NCI-H1417 treated with DMSO at 0.1 percent for 48 hours (cell line): ENCODE measurements at places on chromosomes 3 and 15.

DNA sequence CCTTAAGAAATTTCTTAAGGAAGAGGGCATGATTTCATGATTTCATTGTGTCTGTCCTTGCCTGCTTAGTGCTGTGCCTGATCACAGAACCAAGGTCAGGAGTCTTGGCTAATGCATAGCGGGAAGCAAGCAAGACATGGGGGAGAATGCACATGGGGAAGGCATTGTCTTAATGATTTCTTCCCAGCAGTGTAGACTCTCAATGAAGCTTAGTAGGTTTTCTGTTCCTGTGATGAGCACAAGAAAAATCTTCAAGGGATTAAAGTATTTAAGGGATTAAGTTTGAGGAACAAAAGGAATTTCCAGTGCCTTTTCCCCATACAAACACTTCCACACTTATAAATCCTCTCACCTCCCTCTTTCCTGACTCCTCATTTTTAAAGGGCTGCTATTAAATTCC lies 46.9 kb upstream of the SEMA6D start:
- no peak for DNase-seq

DNA sequence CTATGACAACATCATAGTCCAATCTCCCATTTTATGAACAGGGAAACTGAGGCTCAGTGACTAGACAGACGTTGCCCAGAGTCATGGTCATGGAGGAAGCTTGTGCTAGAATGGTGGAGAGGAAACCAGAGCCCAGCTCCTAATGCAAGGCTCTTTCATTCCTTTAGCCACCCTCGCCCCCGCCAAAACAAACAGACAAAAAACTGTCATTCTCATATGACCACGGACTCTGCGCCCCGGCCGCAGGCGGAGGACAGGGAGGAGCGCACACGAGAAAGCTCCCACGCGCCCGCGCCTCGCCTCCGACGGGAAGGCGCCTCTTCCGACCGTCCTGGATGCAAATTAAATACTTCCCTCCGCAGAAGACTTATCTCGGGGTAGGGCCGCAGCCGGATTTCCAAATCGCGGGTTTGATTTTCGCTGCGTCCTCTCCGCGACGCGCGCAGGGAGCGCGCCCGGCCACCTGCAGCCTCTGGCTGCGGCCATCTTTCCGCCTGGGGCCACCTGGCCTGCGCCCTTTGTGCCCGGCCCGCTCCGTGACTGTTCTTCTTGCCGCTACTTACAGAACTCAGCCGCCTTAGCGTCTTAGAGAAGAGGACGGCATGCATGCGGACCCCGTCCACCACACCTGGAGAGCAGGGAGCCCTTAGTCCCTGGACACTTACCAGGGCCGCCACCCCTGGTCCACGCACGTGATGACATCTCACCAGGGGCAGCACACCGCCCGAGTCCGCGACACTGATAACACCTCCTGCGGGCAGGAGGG lies 670 bp upstream of the ATP13A3 start:
- DNase-seq, result no peak

DNA sequence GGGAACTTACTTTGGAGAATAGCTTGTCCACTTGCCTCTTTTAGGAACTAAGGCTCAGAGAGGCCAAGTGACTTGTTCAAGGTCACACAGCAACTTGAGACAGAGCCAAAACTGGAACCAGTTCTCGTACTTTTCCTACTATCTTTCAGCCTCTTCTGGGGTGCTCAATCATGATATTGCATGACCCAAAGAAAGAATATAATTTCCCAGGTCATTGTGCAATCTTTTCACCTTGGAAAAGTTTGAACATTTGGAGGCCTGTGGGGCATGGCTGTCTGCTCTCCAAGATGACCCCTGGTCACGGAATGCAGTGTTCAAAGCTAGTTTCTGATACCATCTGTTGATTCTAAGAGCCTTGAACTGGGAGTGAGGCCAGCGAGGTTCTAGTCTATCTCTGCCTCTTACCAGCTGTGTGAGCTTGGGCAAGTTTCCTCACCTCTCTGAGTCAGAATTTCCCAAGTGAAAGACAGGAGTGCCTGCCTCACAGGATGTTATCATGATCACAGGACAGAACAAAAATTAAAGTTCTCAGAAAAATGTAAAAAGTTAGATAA lies 89.7 kb downstream of the BDH1 start:
- DNase-seq, result no peak

GRCh38 chr3:67018105-67018788 lies 20.1 kb downstream of the KBTBD8 start:
- no peak for DNase-seq

GRCh38 chr3:69777582-69777967 lies 38.3 kb downstream of the MITF start:
- DNase-seq, result no peak

DNA sequence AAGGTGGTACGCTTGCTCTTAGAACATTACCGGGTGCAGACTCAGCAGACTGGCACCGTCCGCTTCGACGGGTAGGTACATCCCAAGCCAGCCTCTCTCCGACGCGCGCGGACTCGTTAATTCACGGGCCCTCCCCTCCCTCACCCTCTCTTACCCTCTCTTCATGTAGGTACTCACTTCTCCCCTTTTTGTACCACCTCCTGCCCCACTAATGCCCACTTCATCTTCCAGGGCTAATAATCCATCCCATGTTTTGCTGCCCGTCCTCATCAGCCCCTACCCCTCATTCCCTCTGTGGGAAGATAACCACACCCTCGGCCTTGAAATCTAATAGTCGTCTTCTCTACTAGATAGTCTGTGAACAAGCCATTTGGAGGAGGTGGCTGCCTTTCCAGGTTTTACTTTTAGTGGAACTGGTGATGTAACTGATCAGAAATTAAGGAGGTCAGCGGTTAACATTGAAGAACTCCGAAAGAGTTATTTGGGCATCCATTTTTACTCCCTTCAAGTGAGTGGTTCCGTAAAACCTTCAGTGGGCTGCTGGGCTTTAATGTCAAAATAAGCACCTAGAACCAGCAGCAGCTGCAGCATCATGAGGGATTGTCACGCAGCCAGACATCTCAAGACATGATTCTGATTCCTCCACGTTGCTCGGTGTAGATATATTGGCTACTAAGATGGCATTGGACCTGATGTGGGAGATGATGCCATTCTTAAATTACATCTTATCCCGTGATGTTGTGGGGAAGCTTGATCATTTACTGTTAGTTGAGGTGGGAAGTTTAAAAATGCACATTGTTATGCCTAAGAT lies 1.3 kb downstream of the FEM1B start:
- DNase-seq, result no peak

DNA sequence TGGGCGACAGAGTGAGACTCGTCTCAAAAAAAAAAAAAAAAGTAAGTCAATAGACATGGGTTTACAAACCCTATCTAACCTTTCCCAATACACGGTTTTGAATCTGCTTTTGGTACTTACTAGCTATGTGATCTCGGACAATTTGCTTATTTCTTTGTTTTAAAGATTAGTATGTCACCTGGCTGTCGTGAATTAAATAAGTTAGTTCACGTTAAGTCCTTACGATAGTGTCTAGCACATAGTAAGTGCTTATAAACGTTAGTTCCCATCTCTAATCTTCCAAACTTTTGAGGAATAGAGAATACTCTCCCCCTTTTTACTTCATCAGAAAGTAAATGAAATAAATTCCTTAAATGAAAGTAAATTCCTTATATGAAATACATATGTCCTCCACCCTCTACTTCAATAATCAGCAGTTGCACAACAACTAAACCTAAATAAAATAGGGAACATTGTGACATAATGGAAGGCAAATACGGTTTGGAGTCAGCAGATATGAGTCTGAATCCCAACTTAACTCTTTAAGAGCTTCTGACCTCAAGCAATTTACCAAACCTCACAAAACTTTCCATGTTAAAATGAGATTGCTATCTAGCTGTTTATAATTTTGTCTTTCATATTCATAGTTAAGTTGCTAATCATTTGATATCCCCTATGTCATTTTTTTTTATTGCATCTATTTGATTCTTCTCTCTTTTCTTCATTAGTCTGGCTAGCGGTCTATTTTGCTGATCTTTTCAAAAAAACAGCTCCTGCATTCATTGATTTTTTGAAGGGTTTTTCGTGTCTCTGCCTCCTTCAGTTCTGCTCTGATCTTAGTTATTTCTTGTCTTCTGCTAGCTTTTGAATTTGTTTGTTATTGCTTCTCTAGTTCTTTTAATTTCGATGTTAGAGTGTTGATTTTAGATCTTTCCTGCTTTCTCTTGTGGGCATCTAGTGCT lies 134.6 kb downstream of the PEAK1 start:
- DNase-seq, result no peak

DNA sequence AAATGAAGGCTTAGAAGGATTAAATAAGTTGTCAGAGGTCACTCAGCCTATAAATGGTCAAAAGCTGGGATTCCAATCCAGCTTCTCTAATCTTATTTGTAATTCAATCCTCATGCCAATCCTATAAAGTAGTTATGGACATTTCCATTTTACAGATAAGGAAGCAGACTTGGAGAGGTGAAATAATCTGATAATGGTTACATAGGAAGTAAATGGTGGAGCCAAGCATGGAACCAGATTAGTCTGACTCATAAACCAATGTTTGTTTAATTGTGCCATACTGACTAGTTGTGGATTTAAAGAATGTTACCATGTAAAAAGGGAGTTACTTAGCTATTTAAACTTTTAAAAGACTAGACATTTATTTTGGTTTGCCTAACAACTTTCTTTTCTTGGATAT lies 59.7 kb downstream of the KCNAB1 start:
- no peak for DNase-seq

GRCh38 chr3:95705786-95706418 lies 1108.5 kb upstream of the EPHA6 start:
- DNase-seq, result no peak

GRCh38 chr15:101045236-101045646 lies 126.1 kb downstream of the LRRK1 start:
- no peak for DNase-seq

- DNase-seq, result no peak
Observed at GRCh38 chr3:23183731-23184130, 19.4 kb upstream of the UBE2E2 start.

- DNase-seq, result no peak
Observed at GRCh38 chr3:23580096-23580713, 225.6 kb upstream of the UBE2E1 start.

DNA sequence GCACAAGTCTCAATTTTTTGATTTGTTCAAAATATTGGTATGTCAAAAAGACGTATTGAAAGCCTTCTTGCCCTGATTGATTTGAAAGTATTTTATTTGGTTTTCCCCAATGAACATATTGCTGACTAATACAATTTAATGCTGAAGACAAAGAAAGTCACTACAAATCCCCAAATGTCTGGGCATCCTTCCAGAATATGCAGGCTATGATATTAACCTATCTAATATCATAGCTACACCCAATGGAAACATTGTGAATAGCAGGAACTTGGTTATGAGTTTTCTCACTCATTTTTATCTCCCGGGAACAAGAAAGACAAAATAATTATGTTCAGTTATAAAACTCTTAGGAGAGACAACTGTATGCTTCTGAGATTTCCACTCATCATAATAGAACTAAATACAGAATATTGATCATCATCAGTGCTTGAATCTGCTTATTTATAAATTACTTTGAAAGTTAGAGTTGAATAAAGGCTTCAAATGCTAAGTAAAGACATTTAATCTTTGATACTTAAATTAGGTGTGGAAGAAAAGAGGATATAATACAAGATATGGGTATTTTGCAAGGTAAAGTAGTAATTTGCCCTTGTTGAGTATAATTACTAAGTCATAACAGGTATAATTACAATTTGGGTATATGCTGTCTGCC lies 483.9 kb downstream of the RBMS3 start:
- DNase-seq, result no peak

GRCh38 chr3:58179235-58180098 lies 31.3 kb downstream of the DNASE1L3 start:
- DNase-seq, result no peak

GRCh38 chr15:53401503-53401902 lies 358.0 kb downstream of the WDR72 start:
- no peak for DNase-seq

DNA sequence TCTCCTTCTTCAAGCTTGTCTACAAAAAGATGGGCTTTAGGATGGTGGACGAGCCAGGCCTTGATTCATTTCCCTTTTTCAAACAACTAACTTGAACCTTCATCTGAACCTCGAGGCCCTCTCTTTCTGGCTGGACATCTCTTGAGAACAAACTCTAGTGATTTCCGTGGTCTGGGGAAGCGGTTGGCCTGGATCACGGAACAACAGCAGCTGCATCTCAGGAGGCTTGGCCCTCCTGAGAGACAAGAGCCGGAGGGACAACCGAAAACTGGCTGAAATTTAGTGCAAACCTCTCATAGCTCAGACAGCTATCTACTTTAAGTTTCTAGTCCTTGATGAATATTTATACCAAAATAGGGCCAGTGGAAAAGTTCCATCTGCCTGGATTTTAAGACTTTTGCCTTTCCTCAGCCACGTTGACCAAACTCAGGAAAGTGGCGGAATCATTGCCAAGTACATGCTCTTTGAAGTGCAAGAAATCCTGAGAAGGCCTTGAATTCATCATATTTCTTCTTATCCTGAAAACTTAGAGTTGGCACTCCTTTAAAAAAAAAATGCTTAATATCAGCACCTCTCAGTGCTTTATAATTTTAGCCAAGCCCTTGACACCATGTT lies 14.5 kb downstream of the LMCD1 start:
- DNase-seq, result no peak

- no peak for DNase-seq
Observed at GRCh38 chr3:112585782-112586181, 23.9 kb downstream of the SLC35A5 start.

GRCh38 chr3:157129803-157130466 lies 30.0 kb downstream of the CCNL1 start:
- DNase-seq, result peak; percentile 94

GRCh38 chr3:101988596-101988995 lies 139.3 kb downstream of the NFKBIZ start:
- no peak for DNase-seq

DNA sequence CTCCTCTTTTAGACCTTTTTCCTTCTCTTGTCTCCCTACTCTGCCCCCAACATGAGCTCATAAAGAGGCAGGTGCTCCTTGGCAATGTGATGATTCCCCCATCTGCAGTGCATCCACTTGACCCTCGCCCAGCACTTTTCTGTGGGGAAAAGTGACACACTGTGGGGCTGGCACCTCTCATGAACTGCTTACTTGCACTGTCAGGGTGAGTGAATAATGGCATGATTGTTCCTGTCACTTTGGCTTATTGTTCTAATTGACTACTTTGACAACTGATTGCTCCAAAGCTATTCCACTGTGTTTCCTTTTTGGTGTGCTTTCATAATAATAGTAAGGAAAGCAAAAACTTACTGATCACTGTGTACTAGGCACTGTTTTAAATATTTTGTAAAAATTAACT lies 253.3 kb upstream of the SUCLG2 start:
- DNase-seq, result no peak

GRCh38 chr3:57793737-57794187 lies 37.7 kb downstream of the SLMAP start:
- DNase-seq, result no peak

DNA sequence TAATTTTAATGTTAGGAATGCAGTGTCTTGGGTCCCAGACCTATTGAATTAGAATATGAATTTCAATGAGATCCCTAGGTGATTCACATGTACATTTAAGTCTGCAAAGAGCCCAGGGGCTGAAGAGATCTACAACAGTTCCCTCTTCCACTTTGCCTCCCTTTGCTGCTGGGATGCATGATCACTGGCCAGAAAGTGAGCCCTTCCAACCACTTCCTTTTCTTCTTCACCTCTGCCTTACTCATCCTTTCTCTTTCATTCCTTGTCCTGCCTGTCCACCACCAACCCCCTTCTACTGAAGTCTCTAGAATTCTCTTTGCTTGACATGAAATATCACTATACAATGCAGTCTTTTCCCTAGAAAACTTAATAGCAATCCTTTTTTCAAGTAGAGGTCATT lies 222.4 kb upstream of the LRIG1 start:
- DNase-seq, result no peak

- DNase-seq, result no peak
Observed at GRCh38 chr3:89079944-89080343, 27.5 kb upstream of the EPHA3 start.
